Stimulated activated CD8-positive, alpha-beta memory T cell treated with anti-CD3 and anti-CD28 coated beads, Interleukin-7, amount 100 ng/mL, for 24 hours (primary cell): ENCODE measurements at places on chromosomes 2 and 18.

GRCh38 chr2:207663870-207664545, 38.8 kb upstream of the METTL21A start:
- DNase-seq: no peak

- DNase-seq: no peak
Observed at GRCh38 chr2:160091381-160091780, 29.0 kb upstream of the PLA2R1 start.

DNA sequence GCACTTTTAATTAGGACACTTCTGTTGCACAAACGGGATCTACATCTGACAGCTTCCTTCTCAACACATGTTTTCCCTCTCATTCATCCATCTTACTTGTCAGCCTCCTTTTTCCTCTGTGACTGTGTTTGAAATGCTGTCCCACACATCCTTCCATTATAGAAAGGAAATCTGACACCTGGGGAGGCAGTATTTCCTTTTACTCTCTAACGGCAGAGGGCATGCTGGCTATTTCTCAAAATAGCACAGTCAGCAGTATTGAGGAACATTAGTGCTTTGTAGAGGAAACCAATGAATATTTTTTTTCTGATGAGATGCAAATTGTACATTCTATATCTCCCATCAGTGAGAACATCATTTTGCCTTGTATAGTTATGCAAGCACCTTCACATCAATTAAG, 668.7 kb downstream of the SLC4A3 start:
- DNase-seq: no peak

GRCh38 chr2:143158551-143159485, 29.6 kb downstream of the ARHGAP15 start:
- DNase-seq: no peak

DNA sequence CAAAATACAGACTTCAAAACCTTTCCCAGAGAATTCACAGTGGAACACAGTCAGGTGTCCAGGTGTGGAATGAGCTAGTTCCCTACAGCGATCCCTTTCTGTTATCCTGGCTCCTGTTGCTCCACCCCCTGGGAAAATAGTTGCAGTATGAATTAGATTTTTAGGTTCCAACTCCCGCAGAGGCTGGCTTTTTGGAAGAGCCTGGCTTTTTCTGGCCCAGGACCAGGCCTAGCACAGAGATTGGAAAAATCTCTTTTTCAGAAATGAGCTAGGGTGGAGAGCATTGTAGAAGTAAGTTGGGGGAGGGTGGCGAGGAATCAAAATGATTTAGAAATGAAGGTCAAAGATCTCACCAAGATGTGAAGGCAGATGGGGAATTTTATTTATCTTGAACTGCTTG, 27.1 kb downstream of the COL5A2 start:
- no peak for DNase-seq

GRCh38 chr2:35160871-35161270, 1194.7 kb upstream of the CRIM1 start:
- DNase-seq: no peak

DNA sequence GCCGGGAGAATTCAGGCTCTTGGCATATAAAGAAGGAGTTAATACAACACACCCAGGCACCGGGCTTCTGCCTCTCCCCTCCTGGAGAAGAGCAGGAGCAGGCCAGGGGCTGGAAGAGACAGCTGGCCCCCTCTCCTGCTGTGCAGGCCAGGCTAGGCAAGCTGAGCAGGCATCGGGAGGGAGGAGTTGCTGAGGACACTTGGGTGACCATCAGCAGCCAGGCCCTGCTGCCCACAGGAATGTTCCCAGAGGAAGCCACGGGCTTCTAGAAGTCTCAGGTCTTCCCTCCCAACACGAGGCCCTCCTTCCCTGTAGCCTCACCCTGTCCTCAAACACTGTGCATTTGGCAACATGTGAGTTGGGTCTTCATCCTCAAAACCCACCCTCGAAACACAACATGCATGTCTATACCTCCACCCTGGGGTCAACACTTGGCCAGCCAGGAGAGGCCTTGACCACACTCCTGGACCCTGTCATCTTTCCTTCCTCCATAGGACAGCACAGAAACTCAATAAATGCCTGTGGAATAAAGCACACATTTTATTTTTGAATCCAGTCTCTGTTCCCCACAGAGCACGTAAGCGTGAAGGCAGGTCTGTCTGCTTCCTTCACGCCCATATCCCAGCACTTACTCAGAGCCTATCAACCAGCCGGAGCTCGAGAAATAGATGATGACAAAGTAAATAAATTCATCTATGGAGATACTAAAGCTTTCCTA, 433.8 kb upstream of the ID2 start:
- no peak for DNase-seq

DNA sequence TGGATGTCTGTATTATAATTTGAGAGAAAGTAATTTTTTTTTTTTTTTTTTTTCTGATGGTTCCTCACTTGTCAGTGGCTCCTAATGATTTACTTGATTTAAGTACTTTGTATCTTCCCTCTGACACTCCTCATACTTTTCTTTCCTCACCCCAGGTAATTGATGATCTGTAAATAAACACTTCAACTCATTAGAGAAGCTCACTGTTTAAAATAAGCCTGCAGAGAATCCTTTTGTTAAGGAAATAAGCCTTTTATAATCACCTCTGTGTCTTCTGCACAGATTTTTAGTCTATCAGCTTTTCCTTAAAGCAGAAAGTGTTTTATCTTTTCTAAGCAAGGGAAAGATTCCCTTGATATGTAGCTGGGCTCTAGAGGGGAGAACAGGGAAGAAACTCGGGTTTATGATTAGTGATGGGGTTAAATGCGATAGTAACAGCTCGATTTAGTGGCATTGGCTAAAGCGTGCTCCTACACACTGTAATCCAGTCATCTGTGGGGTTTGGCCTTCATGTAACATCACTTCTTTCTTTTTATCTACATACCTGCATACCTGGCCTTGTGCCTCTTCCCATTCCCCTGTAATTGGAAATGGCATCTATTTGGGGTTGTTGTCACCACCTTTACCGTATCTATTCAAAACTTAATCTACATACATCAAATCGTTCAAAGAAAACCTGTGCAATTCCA, 60.1 kb upstream of the LRRTM1 start:
- no peak for DNase-seq

- DNase-seq: peak; percentile 11
Observed at GRCh38 chr2:200905618-200906296, 16.6 kb downstream of the NIF3L1 start.

DNA sequence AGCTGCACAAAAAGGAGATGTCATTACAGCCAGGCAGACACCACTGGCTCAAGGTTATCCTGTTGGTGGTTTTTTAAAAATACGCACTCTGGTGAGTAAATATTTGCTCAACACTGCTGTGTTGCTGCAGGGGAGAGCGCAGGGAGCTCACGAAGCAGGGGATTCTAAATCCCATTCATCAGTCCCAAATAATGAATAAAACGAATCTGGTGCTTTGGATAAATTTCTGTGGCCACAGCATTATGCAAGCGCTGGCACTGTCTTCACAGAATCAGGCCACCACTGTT, 256.2 kb downstream of the HDAC4 start:
- no peak for DNase-seq

DNA sequence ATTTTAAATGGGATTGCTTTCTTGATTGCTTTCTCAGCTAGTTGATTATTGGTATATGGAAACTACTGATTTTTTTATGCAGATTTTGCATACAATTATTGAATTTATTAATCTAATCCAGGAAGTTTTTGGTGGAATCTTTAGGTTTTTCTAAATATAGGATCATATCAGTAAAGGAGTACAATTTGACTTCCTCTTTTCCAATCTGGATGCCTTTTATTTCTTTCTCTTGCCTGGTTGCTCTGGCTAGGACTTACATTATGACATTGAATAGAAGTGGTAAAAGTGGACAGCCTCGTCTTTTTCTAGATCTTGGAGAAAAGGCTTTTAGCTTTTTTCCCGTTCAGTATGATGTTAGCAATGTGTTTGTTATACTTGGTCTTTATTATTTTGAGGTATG, 51.3 kb downstream of the OTX1 start:
- no peak for DNase-seq

GRCh38 chr2:102356741-102357140, 1.1 kb downstream of the IL18R1 start:
- no peak for DNase-seq

GRCh38 chr2:76711490-76711889, 810.7 kb downstream of the LRRTM4 start:
- DNase-seq: no peak

DNA sequence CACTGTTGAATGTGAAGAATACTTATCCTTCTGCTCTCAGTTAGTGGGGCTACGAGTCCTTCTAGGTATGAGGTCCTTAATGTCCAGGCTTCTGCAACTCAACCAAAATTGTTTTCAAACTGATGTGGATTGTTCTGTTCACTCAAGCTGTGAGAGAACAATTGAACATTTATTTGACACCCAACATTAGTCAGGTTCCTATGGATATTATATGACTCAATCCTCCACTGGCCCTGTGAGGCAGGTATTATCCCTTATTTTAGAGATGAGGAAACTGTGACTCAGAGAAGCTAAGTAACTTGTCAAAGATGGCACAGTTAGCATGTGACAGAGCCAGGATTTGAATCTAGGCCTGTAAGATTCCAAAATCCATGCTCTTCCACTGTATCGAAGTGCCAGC, 1.2 kb upstream of the LYG2 start:
- no peak for DNase-seq

- no peak for DNase-seq
Observed at GRCh38 chr2:228624733-228625132, 443.2 kb upstream of the SPHKAP start.

GRCh38 chr18:25650201-25650941, 298.4 kb upstream of the ZNF521 start:
- no peak for DNase-seq

- no peak for DNase-seq
Observed at GRCh38 chr2:129806990-129807389, 172.5 kb upstream of the RAB6C start.

- no peak for DNase-seq
Observed at GRCh38 chr2:205585449-205586383, 96.6 kb upstream of the NRP2 start.

DNA sequence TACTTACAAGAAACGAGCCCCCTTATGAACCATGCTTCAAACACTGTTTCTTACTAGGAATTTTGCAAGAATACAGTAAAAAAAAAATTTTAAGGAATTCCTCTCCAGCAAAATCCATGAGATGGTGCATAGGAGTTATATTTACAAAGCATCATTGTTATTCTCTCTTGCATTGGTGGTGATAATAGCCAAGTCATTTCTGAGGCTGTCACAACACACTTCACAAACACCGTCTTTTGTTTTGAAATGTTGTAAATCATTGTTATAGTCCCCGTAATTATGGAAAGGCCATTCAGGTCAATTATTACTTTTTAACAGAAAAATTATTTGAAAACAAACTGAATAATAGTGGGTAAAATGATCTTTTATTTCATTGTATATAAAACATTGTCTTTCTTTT, 60.1 kb downstream of the DYNC1I2 start:
- no peak for DNase-seq

DNA sequence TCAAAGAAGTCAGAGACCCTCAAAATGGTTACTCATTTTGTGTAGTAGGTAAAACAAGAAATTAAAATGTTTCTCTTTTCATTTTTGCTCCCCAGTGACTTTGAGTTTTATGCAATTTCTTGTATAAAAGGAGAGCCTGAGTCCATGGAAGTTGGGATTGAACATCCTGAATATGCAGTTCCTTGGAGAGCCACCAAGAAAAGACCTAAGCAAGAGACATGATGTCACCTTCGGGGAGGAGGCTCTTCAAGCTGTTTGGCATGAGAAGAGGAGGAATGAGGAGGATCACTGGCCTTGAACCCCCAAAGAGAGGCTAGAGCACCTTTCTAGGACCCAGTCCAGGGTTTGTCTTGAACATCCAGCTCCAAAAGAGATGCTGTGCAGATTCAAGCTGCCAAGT, 83.5 kb upstream of the STPG4 start:
- DNase-seq: no peak

DNA sequence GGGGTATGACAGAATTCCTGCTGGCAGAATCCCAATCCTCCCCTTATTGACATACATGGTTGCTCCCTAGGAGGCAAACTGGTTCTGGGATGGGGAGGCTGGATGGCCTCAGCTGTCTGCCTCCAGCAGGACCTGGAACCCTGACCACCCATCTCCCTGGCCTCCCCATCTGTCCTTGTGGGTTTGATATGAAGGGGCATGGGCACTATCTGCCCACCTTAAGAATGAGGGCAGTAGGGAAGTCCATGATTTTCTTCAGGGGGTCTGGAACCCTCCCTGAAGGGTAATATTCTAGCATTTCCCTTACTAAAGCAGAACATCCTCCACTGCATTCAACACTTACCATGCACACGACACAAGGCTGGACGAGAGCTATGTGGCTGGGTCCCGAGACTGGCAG, 113.6 kb downstream of the VAPA start:
- DNase-seq: no peak

DNA sequence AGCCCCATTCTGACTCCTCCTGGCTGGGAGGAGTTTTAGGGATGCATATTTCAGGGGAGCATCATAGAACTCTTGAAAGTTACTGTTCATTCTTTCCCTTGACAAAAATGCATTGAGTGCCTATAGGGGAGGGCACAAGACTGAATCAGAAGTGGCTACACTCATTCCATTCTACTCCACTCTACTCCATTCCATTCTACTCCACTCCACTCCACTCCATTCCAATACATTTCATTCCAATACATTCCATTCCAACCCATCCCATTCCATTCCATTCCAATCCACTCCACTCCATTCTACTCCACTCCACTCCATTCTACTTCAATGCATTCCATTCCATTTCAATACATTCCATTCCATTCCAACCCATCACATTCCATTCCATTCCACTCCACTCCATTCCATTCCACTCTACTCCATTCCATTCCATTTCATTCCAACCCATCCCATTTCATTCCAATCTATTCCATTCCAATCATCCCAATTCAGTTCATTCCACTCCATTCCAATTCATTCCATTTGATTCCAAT, 110.8 kb downstream of the LOXHD1 start:
- DNase-seq: no peak

GRCh38 chr2:190696792-190697398, 48.0 kb downstream of the NAB1 start:
- DNase-seq: no peak
